ENCODE measurements at places on chromosomes 4 and X.

DNA sequence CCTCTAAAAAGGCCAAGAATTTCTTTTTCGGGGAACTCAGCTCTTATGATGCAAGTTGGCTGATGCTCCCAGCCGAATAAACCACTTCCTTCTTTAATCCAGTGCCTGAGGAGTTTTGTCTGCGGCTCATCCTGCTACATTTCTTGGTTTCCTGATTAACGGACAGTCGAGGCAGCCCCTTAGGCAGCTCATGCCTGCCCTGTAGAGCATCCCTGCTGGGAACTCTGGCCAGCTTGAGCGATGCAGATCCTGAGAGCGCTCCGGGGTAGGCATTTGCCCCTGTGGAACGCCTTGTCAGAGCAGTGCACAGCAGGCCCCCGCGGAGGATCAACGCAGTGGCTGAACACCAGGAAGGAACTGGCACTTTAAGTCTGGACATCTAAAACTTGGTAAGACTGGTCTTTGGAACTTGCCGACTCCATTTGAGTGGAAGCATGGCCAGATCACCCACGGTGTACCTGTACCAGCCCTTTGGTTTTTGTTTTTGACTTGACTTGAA lies 3.1 kb downstream of the CT45A10 start:
- DNase-seq = no peak

- no peak for DNase-seq
Measured at GRCh38 chr4:3407171-3407771, 34.5 kb upstream of the HGFAC start.

DNA sequence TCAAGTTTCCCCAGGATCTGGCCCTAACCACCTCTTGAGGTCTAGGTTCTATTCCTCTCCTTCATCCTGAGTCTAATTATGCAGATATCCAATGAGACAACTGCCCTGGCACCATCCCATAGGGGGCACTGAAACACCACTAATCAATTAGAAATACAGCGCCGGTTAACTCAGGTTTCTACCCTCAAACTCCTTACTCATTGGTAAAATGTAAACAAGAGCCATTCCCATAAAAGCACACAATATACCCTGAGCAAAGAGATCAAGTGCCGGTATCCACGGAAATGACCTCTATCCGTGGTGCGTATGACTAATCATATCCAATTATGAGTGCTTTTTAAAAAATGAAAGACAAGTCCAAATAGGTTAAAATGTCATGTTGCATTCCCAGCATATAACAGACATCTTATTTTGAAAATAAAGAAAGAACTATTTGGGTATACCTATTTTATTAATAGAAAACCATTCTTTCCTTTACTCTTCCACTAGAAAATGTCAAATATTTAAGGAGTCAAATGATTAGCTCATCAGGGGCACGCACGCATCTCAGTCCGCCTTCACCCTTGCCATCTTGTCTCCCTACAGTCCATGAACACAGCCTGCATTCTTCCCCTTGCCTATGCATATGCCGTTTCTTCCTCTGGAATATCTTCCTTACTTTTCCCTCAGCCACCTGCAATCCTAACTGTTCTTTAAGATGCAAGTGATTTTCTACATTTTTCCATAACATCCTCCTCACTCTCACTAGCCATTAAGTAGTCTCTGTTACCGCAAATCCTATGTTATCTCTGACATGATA lies 141.1 kb downstream of the MAML3 start:
- no peak for DNase-seq

- DNase-seq = no peak
Measured at GRCh38 chr4:67565284-67565683, 6.8 kb downstream of the STAP1 start.

DNA sequence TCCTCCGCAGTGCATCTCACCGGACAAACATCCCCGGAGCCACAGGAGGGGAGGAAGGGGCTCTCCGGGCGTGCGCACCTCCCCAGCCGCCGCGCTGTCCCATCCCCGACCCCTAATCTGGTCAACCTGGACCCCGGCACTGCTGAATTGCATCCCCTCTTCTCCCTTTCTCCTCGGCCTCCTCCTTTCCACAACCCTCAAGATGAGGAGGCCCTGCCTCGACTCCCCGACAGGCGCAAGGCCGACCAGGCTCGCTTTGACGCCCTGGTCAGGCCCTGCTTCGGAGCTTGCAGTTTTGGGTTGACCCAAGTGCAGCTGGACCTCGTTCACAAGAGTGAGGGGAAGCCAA lies 2.3 kb downstream of the PDGFRA start:
- DNase-seq = no peak
